Iris pigment epithelial cell (primary cell): ENCODE measurements at places on chromosomes 1 and 21.

DNA sequence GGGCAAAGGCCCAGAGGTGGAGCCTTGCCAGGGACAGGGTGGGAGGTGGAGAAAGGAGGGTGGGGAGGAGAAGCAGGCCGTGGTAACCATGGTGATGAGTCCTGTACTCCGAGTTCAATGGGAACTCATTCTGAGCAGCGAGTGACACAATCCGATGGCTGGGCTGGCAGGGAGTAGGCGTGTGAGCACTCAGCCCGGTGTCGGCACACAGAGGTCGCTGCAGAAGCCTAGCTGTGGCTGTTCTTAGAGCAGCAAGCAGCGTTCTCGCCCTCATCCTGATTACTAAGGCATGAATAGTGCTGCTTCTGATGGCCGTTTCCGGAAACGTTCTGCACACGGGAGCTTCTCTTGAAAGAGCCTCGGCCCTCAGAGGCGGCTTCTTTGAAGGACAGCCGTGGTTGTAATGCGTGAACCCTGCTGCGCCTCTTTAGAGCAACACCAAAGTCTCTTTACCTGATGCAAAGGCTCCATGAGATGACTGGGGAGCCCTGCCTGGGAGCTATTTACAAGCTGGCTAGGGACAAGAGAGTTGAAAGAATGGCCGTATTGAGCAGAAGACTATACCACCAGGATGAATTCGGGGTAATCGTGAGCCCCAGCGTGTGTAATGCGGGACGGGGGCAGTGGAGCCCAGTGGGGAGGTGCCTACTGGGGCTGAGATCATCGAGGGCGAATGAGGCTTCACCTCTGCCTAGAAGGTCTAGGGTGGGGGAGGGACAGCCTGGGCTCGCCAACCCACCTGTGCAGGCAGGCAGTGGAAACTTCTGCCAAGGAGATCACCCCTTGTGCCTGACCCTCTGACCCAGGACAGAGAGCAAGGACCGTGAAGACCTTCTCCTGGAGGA lies 72.8 kb upstream of the PAX7 start:
- DNase-seq = peak; percentile 3

- no peak for DNase-seq
Observed at GRCh38 chr1:41371630-41372599, 10.7 kb downstream of the FOXO6 start.

DNA sequence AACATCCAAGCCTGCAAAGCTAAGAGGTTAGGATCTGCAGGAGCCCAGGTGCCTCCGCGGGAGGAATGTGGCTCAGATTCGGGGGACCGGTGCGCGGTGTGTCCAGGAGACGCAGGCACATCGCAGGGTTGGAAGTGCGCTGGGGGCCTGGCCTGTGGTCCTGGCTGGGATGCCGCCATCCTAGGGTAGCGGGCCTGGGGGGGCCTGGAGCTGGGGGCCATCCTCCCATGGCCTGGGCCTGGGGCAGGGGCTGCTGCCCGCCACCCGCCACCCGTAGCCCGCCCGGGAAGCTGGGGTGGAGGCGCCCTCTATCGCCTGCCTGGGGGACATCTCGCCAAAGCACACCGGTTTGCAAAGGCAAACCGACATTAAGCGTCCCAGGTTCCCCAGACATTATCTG lies 170.6 kb upstream of the ARHGEF16 start:
- DNase-seq = peak; percentile 16

GRCh38 chr1:92310185-92310597 lies 11.3 kb downstream of the RPAP2 start:
- DNase-seq = peak; percentile 39

GRCh38 chr1:246166841-246167240 lies 340.2 kb downstream of the SMYD3 start:
- DNase-seq = no peak
